ENCODE measurements at places on chromosomes 2 and 18.

GRCh38 chr18:7174344-7175095 lies 56.4 kb upstream of the LRRC30 start:
- no peak for DNase-seq

DNA sequence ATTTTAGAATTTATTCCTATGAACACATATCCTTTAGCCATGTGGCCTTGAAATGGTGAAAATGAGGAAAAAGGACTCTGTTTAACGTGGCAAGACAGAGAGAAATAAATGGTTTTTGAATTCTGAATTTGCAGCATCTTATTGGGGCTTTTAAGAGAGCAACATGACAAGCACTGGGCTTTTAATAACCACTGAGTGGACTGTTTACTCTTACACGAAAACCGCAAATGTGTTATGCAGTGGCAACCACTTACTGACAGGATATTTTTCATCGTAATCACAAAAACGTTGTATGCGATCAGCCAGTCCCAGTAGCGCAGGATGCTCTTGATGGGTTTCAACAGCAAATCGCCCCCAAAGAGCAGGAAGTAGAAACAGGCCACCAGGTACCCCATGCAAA lies 226.6 kb downstream of the NAPG start:
- DNase-seq: no peak

DNA sequence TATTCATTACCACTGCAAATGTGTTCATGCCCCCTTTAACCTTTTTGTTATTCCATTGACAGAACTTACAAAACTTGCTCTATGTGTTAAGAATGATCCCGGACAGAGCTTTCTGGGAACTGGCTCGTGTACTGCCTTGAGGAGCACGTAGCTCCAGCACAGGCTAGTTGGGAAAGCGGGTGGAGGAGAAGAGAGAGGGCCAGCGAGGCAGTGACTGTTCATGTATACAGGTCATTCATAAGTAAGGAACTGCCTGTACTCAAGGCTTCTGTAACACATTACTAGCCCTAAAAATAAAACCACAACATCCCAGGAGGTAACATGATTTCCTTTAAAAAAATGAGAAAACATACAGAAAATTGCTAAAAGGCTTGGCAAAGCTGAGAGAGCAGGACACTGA lies 109.0 kb downstream of the STK39 start:
- DNase-seq: no peak

GRCh38 chr2:60221098-60221497 lies 332.4 kb downstream of the BCL11A start:
- no peak for DNase-seq

DNA sequence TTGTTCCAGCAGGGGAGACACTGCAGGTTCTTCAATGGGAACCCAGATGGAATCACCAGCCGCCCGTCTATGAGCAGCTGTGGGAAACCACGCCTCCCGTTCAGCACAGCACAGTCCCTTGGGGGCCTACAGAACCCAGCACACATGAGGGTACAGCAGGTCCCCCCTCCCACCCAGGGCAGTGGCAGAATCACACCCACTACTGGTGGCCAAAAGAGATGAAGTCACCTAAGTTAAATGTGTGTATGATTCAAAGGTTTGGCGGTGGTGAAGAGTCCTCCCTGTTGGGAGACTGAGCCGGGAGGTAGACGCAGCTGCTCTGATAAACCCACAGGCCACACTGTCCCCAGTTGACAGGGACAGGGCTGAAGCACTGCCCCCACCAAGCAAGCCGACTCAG lies 44.3 kb downstream of the L3MBTL4 start:
- no peak for DNase-seq

DNA sequence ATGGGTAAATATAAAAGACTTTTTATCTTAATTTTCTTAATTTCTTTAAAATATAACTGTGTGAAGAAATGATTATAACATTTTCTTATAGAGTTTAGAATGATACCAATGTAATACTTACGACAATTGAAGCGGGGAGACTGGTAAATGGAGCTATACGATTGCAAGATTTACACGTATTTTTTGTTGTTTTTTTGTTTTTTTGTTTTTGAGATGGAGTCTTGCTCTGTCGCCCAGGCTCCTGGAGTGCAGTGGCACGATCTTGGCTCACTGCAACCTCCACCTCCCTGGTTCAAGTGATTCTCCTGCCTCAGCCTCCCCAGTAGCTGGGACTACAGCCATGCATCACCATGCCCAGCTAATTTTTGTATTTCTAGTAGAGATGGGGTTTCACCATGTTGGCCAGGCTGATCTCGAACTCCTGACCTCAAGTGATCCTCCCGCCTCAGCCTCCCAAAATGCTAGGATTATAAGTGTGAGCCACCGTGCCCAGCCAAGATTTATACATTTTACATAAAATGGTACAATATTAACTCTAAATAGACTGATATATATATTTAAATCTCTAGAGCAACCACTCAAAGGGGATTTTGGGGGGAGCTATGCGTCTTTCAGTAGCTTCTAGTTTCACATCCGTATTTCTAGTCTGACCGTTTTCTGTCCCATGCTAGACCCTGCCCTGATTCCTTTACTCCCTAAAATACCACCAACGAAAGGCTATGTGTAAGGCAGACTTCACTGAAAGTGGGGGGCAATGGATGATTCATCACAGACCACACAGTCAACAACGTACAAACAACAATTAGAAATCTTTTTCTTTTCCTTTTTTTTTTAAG lies 28.2 kb upstream of the ATG16L1 start:
- no peak for DNase-seq

- DNase-seq: peak; percentile 70
These were observed at the start of gene PSTPIP2 for GRCh38 chr18:46071653-46072375. Gene PSTPIP2, minus strand, starts transcription at chr18:46072260. Its CDS starts 72 bp downstream, at chr18:46072188.

DNA sequence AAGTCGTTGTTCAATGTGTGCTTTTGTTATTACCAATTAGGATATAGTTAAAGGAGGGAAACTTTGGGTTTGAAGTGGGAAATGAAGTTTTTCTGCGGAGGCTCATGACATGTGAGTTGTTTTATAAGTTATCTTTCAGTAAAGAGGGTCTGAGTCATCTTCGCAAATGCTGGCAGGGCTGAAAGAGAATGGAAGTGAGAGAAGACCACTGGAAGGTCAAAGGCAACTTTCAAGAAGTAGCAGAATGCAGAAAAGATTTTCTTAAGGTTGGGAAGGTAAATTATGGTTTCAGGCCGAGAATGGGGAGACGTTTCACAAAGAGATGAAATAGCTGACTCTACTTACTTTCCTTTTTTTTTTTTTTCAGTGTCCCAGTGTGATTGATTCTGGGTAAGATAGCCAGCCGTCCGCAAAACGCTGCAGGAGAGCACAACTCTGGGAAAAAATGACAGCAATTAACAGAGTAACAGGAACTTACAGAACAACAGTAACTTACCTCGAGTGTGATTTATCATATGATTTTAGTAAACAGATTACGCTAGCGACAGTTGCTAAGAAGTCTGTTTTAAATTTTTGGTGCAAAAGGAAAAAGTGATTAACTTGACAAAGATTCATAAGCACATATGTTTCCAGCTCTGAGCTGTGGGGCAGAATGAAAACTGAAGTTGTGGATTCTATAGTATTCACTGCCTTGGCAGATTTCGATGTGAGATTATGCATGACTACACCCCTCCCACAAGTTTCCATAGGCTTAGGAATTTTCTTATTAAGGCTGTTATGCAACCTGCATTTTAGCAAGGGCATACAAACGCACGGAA lies 46.8 kb upstream of the ACTR3 start:
- no peak for DNase-seq

- DNase-seq: no peak
These were observed 23.7 kb downstream of the METTL4 start for GRCh38 chr18:2547477-2548087.

- no peak for DNase-seq
These were observed 34.5 kb upstream of the ARL5A start for GRCh38 chr2:151862700-151863099.

- no peak for DNase-seq
These were observed 119.3 kb upstream of the RBBP8 start for GRCh38 chr18:22813648-22814328.

- DNase-seq: no peak
These were observed 155.8 kb downstream of the PTPRM start for GRCh38 chr18:7722955-7723354.

DNA sequence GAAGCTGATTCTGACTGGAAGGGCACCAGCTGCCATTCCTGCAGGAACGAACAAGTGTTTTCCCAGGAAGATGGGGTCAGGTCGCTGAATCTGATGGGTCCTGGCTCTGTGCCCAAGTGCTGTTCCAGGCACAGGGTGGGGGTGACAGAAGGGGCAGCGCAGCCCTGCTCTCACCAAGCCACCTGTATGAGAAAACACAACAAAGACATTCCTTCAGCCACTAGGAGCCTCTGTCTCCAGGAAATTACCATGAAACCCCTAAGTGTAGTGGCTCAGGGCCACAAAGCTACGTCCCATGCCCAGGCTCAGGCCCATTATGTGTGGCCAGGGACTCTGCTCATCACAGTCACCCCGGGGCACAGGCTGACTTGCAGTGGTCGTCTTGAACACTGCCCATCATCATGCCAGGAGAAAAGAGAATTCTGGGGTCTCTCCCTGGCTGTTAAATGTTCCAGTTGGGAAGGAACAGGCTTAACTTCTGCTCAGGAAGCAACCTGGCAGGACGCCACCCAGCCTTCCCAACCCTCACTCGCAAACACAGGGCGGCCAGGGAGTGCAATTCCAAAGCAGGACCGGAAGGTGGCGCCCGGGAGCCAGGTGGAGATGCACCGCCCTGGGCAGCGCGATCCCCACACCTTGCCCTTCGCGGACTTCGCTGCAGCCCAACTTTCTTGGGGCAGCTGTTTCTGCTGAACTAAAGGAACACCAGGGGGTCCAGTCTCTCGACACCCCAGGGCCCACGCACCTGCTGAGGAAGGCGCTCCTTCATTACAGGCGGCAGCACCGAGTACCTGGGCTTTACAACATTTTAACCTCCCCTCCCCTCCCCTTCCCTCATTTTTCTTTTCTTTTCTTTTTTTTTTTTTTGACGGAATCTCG lies 11.0 kb upstream of the SFTPB start:
- peak; percentile 83 for DNase-seq

GRCh38 chr2:233404222-233404621 lies 49.9 kb downstream of the DGKD start:
- DNase-seq: peak; percentile 62

- no peak for DNase-seq
These were observed 177.1 kb upstream of the COPS8 start for GRCh38 chr2:236908439-236909192.

GRCh38 chr2:152875701-152876695 lies 157.6 kb downstream of the ARL6IP6 start:
- no peak for DNase-seq

- DNase-seq: no peak
These were observed 88.5 kb downstream of the TGIF1 start for GRCh38 chr18:3538456-3538855.

- DNase-seq: no peak
These were observed 224.1 kb downstream of the SH3RF3 start for GRCh38 chr2:109352898-109353689.

DNA sequence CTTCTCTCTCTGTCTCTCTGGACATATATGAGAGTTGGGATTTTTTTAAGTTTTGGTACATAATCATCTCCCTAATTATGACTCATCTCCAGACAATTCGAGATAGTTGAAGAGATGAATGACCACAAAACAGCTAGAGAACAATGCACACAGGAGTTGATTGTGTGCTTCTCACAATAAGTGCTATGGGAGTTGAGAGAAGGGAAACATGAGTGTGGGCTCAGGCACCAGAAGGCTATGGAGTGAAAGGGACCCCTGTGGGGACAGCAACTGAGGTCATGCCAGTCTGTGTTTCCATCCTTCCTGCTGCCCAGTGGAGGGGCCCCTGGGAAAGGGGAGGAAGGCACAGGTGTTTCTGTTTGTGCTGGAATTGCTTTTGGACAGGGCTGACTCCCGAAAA lies 6.5 kb upstream of the YWHAQ start:
- no peak for DNase-seq

DNA sequence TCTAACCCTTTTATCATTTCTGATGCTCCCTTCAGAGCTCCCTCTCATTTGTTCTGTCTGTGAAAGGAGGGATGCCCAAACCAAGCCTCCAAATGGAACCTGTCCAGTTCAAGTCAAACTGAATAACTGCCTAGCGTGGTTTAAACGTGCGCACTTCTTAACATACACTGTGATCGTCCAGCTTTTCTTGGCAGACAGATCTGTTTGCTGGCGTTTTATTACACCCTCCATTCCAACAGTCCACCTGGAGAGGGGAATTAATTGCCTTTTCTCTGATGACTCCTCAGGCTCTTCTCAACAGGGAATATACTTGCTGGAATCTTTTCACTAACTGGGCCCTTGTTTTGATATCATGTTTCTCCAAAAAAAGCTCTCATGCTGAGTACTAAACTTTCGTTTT lies 379.2 kb upstream of the POU3F3 start:
- no peak for DNase-seq

DNA sequence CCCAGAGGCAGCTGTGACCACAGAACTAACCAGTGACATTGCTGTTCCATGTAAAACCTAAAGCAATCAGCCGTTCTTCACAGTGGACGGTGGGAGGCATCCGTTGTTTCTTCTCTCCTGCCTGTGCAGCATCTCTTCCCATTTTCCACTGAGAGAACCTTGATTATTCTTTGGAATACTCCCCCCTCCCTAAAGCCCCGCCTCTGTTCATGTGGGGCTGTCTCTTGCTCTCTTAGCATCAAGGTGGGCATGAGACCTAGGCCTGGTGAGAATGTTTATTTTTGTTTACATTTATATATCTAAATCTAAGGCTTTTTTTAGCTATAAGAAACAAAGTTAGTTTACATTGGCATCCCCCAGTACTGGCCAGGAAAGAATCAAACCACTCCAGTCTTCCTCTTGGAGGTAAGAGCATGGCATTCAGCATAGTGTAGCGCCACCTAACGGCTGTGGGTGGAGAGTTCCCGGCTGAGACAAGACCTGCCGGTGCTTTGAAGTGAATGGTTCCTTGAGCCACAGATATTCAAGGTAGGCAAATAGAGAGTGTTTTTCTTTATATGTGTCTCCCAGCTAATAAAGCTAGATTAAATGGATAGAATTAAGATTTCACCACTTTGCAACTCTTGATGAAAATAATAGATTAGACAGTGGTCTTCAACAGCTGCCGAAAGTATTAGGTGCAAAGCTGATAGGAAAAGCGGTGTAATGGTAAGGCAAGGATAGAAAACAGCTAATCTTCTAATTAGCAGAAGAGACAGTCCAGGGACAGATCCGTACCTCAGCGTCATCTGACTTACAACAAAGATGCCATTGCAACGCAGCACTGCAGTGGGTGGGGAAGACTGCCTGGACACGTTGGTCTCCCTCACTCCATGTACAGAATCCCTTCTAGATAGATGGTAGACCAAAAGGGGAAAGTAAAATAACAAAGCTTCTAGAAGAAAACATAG lies 219.6 kb upstream of the RAB12 start:
- DNase-seq: peak; percentile 22

- DNase-seq: no peak
These were observed 15.5 kb upstream of the ARL5A start for GRCh38 chr2:151843691-151844061.

GRCh38 chr18:45826084-45826483 lies 609 bp downstream of the SIGLEC15 start:
- DNase-seq: no peak

GRCh38 chr2:126038861-126039260 lies 617.1 kb upstream of the GYPC start:
- no peak for DNase-seq

- DNase-seq: no peak
These were observed 78.9 kb upstream of the YWHAQ start for GRCh38 chr2:9709539-9710285.
